ENCODE measurements at places on chromosomes 5 and 9.

GRCh38 chr5:110917161-110917875, 154.2 kb upstream of the TSLP start:
- DNase-seq, result no peak

- no peak for DNase-seq
Measured at GRCh38 chr5:109180668-109181067, 229.1 kb downstream of the PJA2 start.

GRCh38 chr5:12526113-12526512, 621.9 kb upstream of the CTNND2 start:
- DNase-seq, result no peak

GRCh38 chr5:140882591-140882899, 621 bp downstream of the PCDHA13 start:
- no peak for DNase-seq
